Posterior cingulate gyrus (tissue), 11 donors: ENCODE measurements at places on chromosomes 4 and X.

DNA sequence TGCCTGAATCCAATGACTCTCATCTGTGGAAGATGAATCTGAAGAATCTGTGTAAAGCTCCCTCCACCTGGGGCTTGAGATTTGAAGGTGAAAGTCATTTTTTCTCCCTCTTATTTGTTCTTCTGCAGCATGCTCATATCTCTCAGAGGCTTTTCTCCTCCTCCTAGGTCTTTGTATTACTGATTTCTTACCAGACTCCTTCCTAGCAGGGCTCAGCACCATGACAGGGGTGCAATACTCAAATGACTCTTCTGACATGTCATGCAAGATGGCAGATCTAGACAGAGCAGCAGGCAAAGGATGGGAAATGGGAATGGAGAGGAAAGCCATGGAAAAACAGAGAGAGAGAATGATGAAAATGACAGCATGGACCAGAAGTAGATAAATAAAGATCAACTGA is 118.3 kb downstream of the TMA16 start:
- DNase-seq: no peak

DNA sequence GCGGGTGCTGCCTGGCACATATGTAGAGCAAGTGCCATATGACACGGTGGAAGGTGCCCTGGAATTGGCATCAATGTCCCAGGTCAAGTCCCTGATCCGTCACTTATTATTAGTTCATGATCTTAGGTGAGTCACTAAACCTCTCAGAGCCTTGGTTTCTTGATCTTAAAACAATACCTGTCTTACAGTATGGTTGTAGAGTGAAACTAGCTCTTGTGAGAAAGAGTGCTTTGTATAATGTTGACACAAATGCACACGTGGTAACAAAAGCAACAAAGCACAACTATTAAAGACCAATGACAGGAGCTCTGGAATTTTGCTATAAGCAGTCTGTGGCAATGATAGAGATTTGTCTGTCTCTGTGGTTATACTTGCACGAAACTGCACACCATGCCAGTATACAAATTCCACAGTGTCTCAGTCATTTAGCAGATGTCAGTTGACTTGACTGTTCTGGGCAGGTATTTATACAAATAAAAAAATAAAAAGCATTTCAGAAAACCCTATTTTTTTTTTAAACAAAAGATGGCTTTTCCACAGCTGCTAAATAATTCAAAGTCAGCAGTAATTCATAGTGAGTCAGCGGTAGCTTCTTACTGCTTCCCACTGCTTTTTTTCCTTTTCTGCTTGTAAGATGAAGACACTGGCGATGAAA is 19.7 kb upstream of the ACSL1 start:
- no peak for DNase-seq

DNA sequence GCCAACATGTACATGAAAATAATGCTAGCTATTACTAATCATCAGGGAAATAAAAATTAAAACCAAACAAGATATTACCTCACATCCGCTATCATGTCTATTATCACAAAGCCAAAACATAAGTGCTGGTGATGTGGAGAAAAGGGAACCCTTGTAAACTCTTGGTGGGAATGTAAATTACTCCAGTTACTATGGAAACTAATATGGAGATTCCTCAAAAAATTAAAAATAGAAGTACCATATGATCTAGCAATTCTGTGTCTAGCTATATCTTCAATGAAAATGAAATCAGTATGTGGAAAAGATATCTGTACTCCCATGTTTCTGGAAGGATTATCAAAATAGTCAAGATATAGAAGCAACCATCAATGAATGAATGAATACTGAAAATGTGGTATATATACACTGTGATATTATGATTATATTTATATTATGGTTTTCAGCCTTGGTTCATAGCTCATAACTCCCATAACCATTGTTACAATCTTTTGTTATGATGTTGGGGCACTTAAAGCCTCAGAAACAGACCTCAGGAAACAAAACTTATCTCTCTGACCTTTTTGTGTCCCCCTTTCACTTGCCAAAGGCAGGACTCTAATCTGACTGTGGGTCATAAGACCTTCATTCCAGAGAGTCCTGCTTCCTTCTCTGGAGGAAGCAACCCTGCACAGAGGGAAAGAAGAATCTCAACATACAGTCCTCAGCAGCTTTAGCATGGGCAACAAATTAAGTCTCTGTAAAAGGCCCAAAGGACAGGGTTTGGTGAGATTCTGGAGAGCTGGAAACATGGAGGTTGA is 933.2 kb downstream of the ADGRL3 start:
- no peak for DNase-seq

DNA sequence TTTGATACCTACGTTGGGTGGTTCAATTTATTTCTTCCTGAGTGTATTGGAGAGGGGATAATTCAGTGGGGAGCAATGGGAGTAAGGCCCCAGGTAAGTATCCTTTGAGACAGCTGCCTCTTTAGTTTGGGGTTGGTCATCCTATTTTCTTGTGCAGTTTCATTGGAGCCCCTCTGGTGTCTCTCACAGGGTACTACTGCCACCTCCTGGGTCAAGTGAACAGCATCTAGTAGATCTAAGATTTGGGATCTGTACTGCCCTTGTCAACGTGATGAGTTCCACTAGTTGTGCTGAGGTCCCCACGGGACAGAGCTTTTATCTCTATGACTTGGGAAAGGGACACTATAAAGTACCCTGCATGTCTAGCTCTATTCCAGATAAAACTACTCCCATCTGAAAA is 80.6 kb downstream of the PBDC1 start:
- no peak for DNase-seq

DNA sequence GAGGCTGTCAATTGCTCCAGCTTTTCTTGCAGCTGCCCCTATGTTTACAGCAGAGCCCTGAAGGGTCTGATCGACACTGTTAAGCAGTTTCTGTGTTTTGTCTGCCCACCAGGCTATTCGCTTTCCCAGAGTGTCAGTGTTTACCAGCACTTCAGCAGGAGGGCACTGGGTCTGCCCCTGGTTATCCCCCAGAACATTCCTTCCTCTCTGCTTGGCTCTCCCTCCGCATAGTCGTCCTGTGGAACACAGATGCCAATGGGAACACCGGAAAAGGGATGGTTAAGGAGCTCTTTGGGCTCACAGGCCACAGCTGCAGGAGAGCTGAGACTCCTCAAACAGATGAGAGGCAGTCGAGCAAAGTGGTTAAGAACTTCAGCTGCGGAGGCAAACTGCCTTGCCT is 71.3 kb upstream of the FBXW7 start:
- DNase-seq: no peak

- DNase-seq: no peak
Observed at GRCh38 chrX:15683193-15683592, 18.6 kb upstream of the CLTRN start.

GRCh38 chr4:11429699-11430045 is 978 bp upstream of the HS3ST1 start:
- DNase-seq: no peak
